Cortex of kidney (tissue), 1 donor: ENCODE measurements at places on chromosomes 2 and 18.

DNA sequence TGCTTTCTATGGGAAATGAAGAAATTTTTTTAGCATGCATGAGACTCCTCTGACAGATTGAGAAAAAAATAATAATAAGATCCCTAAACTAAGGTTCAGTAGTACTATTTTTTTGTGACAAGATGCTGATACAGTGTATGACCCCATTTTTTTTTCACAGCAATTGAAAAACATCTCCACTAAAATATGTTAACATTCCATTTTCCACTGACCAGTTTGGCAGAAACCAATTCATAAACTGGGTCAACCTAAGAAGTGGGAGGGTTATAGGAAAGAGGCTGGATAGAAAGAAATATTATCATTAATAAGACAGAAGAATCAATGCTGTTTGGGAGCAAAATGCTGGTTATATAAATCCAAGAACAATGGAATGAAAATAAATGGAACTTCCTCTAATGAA lies 182.7 kb downstream of the ANTXR1 start:
- DNase-seq: no peak

DNA sequence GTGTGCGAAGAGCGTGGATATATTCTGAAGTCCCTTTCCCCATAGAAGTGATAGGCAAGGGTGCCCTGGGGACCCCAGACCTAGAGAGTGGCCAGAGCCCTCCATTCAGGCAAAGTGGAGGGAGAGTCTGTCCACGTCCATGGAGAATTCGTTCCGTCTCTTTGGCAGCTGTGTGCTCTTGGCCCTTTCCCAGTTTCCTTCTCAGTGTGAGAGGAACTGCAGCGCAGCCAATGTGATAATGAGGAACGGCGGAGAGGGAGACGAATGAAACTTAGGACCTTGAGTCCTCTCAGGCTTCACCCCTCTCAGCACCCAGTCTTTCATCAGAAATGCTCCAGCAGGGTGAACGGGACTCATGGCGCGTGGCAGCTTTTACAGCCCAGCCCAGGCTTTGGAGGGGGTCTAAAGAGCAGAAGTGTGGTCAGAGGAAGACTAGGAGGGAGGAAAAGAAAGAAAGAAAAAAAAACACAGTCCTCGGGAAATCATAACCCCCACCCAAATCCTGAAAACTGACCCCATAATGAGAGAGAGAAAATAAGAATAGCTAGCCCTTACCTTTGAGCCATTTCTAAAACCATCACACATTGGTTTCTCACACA lies 95.0 kb upstream of the RIOK3 start:
- no peak for DNase-seq

DNA sequence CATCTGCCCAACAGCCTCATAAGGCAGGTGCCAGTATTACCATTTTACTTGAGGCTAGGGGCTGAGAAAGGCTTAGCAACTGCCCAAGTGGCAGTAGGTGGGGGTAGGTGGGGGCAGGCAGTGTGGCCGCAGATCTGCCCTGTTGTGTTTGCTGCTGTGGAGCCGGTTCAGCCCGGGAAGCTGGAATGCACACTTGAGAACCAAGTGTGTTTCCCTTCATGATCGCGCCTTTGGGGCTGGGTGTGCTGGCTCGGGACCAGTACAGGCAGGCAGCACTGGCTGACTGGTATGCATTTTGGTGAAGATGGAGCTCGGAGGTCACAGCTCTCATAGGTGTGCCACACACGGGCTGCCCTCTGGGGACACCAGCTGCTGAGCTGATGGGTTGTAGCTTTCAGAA lies 85.1 kb downstream of the CABLES1 start:
- DNase-seq: no peak

- no peak for DNase-seq
These were observed 311.6 kb upstream of the NRP2 start for GRCh38 chr2:205370726-205371125.

DNA sequence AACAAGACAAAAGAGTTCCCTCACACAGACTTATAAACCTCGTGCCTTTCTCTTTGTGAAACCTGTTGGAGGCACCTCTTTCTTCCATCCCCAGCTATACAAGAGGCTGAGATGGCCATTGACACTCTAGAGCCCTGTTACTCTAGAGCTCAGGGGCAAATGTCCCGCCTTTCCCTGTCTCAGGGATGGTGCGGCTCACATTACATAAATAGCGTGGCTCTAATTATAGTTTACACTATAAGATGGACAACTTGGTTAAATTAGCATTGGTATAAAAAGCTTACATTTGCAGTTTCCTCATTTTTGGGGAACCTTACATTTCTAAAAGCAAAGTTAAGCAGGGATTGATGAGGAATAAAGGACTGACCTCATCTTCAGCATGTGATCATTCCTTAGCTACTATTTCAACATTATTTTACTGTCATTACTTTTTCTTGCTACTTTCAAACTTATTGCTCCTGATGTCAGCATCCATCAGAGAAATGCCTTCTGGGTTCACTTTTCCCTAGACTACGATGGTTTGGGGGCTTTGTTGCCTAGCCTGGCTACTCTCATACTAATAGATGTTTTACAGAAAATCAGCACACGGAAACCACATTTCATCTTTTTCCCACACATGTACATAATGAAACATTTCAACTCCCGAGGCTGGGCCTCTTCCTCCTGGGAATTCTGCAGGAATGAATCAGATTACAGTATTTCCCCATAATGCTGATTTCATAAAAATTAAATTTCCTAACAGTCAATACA lies 40.4 kb downstream of the FTCDNL1 start:
- no peak for DNase-seq

- no peak for DNase-seq
These were observed 711.9 kb downstream of the SUCLG1 start for GRCh38 chr2:83747141-83747540.

- DNase-seq: no peak
These were observed 53.1 kb downstream of the NTSR2 start for GRCh38 chr2:11616851-11617415.

DNA sequence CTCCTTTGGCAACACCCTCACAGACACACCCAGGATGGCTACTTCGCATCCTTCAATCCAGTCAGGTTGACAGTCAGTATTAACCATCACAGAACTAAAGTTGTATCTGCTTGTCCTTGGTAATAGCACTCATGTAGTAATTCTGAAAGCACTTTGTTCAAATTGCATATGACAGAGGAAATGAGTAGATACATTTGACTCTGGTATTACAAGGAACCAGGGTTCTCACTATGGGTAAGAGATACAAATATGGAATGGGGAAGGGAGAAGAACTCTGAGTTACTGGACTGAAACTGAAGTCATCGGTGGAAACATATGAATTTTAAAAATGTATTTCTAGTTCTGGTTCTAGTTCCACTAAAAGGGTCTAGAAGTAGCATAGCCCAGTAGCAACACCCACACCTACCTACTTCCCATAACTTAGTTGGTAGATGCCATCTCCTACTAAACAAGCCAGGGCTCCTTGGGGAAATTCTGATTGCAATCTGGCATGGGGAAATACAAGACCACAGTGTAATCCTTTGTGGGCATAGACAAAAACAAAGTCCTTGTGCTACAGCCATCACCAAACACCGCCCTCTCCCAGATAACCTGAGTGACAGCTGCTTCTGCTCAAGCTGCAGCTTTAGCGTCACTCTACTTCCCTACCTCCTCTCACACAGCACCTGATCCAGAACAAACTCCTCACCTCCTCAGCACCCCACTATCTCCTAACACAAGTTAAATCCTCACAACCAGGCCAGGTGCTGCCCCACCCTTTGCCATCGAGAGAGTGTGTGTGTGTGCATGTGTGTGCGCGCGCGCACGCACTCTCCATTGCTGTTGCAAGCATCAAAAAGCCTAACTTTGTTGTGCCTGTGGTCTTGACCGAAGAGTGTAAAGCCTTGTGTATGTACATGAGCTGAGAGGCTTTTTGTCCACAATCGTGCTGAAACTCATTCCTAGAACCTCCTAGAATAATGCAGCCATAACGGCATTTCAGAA lies 31.4 kb upstream of the CD226 start:
- no peak for DNase-seq

DNA sequence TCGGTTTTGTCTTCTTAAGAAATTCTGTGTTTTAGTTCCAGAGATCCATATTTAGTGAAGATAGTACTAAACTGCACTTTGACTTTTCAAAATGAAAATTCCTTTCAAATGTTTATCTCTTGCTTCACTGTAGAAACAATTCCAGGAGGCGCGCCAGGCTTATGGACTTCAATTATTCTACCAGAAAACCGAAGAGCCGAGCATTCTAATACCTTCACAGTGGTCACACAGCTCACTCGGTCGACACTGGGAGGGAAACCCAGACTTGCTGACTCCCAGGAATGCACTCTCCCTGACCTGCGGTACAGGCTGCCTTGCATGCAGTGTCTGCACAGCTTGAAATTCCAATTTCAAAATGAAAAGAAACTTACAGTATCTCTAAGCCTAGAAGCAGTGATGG lies 119.9 kb upstream of the PIEZO2 start:
- no peak for DNase-seq

DNA sequence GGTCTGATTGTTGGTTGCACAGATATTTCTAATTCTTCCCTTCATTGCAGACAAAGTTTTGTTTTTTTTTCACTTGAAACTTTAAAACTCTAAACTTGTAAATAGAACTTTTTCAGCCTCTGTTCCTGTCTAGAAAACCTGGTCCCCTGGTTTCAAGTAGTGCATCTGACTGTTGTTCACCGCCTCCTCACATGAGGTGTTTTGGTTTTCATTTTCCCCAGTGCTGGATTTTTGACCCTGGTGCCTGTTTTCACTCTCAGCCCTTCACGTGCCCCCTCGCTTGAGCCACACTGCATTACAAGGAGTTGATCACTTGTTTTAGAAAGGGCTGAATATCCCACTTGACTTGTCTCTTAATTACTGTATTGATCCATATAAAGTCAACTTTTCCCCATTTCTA lies 100.1 kb downstream of the TMEM185B start:
- DNase-seq: no peak

DNA sequence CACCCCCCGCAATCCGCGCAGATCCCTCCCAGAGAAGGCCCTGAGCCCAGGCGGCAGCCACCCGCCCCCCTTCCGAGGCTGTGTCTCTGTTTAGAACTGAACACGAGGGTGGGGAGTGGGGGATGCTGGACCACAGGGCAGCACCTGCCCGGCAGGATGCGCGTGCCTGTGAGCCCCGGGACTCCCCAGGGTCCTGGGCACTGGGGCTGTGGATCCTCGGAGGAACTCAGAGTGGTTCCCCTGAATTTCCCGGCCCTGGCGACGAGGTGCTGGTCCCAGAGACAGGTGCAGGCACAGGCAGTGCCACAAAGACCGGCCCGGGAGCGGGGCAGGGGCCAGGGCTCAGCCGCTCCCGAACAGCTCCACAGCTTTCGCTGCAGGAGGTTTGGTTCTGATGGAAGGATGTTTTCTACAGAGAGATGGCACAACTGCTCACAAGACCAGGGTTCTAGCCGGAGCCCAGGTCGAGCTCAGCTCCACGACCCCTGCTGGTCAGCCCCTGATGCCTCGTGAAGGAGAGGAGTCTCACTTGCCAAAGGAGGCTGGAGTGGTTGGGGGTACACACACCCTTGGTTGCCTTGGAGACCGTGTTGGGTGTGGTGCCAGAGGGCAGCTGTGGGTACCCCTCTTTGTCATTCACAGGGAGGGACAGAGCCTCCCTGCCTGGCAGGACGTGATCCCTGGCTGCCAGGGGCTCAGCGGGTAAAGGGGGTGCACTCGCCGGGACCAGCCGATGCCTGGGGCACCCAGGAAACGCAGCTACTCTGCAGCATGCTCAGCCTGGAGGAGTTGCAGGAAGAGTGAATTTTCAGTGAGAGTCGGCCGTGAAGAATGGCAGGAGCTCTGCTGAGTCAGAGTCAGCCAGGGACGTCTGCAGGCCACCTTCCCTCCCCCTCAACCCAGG lies 4.4 kb upstream of the NEU4 start:
- no peak for DNase-seq

DNA sequence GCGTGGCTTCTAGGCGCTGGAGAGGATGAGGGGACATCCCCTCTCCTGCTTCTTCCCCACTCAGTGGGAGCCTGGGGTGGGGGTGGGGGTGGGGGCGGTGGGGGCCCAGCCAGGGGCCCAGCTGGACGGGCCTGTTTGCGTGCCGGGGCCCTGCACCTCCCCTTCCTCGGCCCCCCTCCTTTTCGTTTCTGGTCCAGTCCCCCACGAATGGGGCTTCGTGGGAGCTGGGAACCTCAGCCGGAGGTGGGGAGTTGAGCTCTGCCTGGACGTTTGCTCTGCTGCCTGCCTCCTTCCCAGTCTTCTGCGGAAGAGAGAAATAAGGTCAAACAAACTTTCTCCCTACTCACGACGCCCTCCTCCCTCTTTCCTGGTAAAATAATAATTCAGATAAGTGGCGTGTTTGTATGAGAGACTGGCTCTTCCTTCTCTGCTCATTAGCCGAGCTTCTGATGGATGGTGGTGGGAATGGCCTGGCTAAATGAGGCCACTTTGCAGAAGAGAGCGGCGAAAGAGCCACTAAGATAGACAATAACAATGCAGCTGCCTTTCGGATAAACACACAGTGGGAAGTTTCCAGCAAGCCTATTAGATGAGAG lies 782 bp downstream of the MTA3 start:
- DNase-seq: no peak

DNA sequence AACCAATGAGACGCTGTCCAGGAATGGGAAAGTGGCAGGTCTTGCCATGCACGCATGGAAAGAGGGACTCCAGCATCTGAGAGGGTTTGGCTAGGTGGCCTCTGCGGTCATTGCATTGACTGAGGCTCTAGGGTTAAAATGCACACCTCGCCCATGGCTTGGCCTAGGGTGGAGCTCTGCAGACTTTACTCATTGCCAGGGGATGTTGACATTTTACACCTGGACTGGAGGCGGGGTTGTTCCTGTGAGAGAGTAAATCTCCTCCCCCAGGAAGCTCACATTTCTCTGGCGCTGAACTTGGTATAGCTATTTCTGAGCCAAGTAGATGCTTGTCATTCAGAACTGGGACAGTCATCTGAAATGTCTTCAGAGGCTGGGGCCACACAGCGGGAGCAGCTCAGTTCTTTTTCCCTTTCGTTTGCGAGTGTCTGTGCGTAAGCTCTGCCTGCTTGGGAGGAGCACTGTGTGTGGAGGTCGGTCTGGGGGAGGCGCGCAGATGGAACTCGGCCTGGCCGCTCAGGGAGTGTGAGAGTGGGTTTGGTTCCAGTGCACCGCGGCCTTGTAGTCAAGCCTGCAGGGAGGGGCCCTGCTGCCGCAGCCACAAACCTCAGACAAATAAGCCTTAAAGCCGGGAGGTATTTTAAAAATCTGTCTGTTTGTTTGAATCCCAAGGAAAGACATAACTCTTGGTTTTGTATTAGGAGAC lies 76.5 kb downstream of the LPIN1 start:
- no peak for DNase-seq

- no peak for DNase-seq
These were observed 30.9 kb upstream of the OSBPL6 start for GRCh38 chr2:178163395-178163794.

- no peak for DNase-seq
These were observed 150.7 kb downstream of the DYSF start for GRCh38 chr2:71603851-71604725.

DNA sequence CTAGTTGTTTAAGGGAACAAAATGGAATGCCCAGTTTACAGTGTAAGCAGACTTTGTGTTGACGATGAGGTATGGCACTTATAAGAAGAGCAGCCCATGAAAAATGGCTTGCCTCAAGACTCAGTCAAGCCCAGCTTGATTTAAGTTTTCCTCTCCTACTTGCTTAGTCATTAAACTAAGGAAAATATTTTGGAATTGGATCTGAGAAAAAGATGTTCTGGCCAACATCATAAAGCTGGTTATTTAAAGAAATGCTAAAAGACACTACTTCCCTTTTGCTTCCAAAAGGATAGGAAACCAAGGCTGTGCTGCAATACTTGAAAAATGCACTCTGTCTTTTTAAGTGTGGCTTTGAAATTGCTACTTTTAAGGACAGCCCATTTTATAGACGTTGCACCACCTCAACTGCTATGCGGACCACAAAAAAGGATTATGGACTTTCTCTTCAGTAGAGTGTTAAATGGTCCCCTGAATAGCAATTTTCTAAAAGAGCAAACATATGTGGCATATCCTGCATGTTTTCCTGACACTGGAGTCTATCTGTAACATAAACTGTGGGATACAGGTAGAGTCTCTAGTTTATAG lies 32.1 kb downstream of the CCDC141 start:
- no peak for DNase-seq
